GM20000 (cell line): ENCODE measurements at places on chromosomes 16 and 17.
A peak's percentile ranks its signal among the peaks of the same experiment; 100 is the strongest.

- DNase-seq, result no peak
These were observed 18.2 kb downstream of the CASC3 start for GRCh38 chr17:40158438-40159013.

DNA sequence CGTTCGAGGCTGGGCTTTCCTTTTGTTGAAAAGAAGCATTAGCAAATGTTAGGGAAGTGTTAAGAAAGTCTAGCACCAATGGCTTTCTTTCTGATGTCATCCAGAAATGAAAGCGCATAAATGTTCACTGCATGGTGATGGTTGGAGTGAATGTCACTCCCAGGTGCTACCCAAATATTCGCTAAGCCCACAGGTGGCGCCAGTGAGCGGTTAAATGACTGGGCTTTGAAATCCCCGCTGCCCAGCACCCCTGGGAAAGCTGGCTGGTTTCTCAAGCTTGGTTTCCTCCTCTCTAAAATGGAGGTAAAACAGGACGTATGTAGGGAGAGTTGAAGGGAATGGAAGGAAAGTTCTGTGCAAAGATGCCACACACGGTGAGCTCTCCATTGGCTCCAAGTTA is 104.4 kb downstream of the IRX5 start:
- peak; percentile 48 for DNase-seq

- no peak for DNase-seq
These were observed 80.4 kb upstream of the CLEC18A start for GRCh38 chr16:69870761-69871160.

DNA sequence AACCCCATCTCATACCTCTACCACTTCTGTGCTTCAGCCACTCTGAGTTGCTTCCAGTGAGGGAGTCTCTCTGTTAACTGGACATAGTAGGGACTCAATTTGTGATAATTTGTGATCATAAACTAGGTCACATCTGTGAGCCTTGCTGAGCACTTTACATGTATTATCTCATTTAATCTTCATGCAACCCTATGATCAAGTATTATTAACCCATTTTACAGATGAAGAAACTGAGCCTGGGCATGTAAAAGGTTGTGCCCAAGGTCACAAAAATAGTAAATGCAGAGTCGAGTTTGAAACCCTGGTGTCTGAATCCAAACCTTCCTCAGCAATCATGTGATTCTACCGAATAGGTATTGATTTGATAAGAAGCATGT is 18.6 kb downstream of the PDP2 start:
- no peak for DNase-seq

- DNase-seq, result no peak
These were observed 642.7 kb downstream of the HS3ST4 start for GRCh38 chr16:26334218-26335111.

- no peak for DNase-seq
These were observed 140.6 kb downstream of the CLEC16A start for GRCh38 chr16:11084876-11085485.

DNA sequence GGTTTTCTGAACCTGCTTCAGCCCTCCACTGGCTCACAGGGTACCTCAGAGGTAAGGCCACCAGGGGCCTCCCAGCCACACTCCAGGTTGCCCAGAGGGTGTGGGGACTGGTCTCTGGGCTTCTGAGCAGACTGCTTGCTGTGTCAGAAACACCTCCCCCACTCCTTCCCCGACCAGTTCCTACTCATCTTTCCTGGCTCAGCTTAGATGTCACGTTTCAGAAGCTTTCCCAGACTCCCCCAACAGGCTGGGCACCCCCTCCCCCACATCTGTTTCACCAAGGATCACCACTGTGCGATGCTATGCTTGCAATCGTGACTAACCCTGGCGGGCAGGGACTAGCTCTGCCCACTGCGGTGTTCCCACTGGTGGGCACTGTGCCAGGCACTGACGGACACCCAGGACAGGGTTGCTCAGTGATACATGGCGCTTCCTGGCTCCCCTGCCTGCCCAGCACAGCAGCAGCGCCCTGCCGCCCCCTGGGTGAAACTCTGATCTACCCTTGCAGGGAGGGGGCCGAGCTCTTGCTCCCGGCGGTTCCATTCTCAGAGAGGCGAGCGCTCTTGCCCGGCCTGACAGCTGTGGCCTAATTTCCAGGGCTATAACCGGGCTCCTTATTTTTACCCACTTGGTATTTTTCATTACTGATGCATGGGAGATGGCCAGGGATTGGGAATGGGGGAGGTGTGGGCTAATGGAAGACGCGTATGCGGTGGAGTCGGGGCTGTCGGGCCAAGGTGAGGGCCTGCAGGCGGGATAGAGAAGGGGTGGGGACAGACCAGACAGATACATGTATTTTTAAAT is 29.4 kb upstream of the MTSS2 start:
- DNase-seq, result no peak
